ENCODE measurements at places on chromosomes 12 and 14.

GRCh38 chr14:67389275-67389674, 22.7 kb downstream of the PLEK2 start:
- DNase-seq = no peak

DNA sequence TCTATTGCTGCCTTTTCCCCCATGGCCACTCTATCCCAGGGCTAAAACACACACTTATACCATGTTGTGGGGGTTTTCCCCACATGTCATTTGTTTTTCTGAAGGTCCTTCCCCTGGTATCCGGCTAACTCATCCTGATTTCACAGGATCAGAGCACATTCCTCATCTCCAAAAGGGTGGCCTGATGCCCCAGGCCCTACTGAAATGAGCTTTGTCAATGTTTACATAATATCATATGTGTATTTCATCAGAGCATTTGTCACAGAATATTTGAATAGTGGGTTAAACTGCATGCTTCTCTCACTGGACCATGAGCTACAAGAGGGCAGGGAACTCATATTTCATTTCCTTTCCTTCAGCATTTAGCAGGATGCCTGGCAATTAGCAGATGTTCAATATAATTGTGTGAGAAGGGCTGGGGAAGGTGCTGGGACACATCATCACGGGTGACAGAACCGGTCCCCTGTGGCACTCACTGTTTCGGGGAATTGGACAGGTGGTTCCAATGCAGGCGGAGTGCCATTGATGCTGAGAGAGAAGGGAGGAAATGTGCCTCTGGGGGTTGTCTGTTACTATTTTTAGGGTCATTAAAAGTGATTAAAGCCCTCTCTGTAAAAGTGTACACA, 26.8 kb downstream of the EMP1 start:
- DNase-seq = no peak

GRCh38 chr14:99195602-99196309, 76.2 kb downstream of the BCL11B start:
- DNase-seq = no peak

- DNase-seq = no peak
Measured at GRCh38 chr14:29926701-29927375, 809 bp downstream of the PRKD1 start.

- no peak for DNase-seq
Measured at GRCh38 chr14:81434230-81434629, 34.1 kb upstream of the STON2 start.

- no peak for DNase-seq
Measured at GRCh38 chr12:114935658-114936057, 251.7 kb upstream of the TBX3 start.

DNA sequence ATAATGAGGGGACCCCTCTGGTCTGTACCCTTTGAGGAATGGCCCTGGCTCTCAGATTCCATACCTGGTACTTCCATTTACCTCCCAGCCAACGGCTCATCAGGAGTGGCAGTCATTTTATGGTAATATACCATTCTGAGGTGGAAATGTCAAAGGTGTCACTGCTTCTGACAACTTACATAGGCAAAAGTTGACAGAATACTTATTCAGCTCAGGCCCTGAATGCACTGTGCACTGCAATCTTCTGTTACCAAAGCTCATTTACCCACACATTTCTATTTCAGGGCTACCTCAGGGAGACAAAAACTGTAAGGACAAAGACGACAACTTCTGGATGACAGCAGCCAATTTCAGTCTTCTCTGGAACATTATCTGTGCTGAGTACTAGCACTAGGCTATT, 212.2 kb upstream of the TMEM260 start:
- DNase-seq = no peak

DNA sequence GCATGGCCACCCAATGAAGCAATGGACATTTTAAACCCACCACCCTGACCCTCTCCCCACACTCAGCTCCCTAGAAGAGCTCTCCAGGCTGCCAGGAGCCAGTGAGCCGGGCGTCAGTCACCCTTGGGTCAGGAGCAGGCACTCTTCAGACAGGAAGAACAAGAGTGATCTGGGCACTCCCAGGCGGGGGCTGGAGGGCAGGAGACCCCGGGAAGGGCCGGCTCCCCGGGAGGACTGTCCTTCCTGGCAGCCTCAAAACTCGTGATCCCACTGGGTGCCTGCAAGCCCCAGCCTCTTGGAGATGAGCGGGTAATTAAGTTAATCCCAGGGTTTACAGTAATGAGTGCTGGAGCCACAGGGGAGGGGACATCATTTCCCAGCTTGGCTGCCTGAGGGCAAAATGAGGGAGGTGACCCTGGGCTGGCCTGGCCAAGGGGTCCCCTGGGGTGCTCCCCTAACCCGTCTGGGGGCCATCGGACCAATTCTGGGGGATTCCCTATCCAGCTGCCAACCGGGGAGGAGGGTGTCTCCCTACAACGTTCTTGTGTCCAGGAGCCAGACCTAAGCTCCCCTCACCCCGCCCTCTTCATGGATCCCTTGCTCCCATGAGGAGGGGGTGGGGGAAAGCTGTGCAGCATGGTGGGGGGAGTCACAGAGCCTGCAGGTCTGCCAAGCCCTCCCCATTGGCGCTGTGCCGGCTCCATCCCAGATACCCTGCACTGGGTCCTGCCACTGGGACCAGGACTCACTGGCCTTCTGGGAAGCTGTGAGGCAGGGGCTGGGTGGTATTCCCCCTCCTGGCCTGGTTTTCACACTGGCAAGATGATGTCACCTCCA, 59.2 kb downstream of the CCNK start:
- DNase-seq = no peak

DNA sequence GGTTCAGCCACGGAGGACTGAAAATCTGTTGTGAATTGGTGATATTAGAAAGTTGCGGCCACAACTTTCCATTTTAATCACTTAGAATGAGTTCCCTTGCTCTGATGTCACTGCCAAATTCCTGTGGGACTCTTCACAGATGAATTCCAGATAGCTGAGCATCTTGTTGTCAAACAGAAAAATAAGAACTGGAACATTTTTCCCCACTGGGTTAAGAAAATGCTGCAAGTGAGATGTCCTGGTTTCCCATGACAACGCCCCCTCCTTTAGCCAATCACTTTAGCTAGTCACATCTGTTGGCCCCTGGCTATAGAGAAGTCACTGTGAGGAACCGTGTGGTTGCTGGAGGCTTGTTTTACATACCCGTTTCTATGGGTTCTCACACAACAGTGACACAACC, 135.9 kb downstream of the KTN1 start:
- DNase-seq = no peak

DNA sequence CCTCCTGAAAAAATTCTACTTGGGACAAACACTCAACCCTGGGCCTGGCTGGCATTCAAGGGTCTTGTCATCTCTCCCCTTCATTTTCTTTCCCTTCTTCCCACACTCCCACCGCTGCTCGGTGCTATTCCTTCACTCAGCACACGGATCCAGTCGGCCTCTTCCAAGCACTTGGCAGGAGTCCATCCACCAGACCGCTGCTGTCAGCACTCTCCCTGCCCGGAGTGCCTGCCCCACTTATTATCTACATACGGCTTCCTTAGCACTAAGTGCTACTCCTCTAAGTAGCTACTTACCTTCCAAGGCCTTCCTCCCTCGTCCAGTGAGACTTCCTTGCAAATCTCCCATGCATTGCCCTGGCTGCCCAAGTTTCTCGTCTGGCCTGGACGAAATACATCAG, 29.8 kb downstream of the CALM1 start:
- no peak for DNase-seq

Measured in KG1 (cell line).